ENCODE measurements at places on chromosomes 3 and 15.

DNA sequence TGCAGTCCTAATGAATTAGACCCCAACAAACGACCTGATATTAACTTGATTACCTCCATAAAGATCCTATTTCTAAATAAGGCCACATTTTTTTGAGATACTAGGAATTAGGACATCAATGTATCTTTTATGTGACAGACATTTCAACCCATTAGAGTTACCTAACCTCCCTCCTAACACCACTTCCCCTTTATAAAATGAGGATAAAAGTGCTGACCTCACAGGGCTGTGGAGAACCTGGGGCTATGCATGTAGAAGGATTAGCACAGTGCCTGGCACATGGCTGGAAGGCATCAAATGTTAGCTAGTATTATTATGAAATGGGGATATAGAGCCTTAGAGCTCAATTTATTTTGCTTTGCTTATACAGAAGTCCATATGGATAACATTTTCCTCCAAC lies 53.5 kb upstream of the LRRN1 start:
- DNase-seq: no peak

DNA sequence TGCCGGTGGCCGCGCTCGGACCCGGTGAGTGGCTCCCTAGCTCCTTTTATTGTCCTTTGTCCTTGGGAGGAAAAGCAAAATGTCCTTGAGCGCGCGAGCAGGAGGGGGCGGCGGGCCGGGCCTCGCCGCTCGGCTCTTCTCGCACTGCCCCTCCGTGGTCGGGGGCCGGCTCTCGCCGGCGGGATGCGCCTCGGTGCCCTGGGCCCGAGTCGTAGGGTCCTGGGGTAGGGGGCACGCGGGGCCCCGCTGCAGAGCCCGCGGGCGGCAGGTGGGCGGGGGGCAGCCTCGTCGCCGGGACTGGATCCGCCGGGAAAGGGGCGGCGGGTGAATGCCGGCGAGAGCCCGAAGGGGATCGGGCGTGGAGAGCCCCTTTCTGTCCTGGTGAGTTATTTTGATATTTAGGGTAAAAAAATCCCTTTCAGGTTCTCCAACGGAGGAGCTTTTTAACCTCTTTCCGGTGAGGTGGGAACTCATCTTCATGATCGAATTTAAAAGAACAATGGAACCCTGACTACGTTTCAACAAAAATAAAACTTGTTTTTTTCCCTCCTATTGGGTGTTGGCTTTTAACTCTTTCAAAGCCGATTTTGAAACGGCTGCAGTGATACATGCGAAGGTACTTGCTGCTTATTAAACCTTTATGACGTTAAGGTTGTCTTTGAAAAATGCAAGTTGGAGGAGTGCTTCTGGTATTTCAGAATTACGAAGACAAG lies 16.8 kb upstream of the CHD2 start:
- no peak for DNase-seq

DNA sequence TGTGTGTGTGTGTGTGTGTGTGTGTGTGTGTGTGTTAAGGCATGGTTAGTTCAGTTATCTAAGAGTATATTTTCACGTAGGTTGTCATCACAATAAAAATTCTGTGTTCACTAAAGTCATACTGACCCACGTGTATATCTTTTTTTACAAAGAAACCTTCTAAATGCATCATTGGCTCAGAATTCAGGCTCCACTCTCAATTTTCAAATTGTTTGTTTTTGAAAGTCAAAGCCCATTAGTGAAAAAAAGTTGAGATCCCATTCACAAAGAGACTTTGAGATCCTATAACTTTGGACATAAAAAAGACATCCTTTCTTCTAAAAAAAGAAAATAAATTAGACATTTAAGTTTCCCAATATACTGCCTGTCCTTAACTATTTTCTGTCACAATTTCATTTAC lies 59.3 kb downstream of the GBE1 start:
- no peak for DNase-seq

GRCh38 chr3:183129243-183129642 lies 29.9 kb upstream of the MCCC1 start:
- no peak for DNase-seq

DNA sequence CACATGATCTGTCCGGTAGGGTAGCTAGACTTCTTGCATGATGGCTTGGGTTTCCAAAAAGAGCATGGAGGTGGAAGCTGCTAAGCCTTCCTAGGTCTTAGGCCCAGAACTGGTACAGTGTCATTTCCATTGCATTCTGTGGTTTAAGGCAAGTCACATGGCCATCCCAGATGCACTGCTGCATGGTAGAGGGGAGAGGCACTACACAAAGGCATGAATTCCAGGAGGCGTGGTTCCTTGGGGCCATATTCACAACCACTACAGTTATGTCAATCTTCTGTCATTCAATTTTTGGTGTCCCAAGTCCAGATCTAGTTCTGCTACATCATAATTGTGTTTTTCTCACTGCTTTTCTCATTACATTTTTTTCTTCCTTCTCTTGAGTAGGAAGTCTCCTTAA lies 122.2 kb upstream of the CHRM5 start:
- DNase-seq: no peak

DNA sequence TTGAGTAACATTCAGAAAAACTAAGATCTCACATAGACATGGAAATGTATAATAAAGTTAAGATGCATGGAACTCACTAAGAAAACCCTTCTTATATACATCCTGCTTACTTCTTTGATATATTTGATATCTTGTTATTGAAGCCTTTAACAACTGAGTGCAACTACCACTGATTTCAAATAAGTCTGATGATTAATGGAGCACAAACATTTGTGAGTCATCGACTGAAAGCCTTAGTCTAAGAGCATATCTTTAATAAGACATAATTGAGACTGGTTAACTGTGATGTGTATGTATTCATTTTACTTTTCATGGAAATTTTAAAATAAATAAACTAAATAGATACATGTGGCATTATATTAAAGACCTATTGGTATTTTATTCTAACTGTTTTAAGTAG lies 740.5 kb downstream of the EPHA3 start:
- DNase-seq: no peak

DNA sequence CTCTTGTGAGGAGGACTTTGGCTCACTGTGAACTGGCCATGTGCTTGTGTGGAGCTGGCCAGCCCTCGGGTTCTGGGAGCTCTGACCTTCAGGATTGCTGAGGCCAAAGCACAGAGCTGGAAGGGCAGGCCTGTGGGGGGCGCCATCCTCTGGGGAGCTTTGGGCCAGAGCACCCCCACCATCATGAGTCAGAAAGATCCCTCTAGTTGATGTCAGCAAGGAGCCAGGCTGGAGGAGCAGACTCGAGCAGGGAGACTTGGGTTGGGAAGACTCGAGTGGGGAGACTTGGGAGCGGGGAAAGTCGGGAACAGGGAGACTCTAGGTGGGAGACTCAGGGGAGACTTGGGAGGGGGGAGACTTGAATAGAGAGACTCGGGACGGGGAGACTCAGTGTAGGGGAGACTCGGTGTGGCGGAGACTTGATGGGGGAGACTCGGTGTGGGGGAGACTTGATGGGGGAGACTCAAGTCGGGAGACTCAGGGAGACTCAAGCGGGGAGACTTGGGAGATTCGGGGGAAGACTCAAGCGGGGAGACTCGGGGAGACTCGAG lies 37.7 kb upstream of the PLXNA1 start:
- no peak for DNase-seq

DNA sequence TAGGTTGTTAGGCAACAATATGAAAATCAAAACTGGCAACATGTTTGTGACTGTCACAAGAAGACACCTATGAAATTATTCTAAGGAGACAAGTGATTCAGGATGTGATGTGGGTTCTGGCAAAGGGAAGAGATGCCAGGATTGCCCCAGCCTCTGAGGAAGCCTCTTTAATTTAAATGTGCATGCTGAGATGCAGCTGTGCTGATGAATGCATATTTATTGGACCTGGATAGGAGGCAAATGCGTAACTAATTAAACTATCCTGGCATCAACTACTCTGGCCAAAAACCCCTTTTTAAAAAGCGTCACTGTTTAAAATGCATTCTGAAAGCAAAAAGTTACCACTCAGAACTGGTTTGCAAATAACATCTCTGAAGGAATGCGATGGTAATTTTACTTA lies 176.5 kb upstream of the DPH6 start:
- no peak for DNase-seq

DNA sequence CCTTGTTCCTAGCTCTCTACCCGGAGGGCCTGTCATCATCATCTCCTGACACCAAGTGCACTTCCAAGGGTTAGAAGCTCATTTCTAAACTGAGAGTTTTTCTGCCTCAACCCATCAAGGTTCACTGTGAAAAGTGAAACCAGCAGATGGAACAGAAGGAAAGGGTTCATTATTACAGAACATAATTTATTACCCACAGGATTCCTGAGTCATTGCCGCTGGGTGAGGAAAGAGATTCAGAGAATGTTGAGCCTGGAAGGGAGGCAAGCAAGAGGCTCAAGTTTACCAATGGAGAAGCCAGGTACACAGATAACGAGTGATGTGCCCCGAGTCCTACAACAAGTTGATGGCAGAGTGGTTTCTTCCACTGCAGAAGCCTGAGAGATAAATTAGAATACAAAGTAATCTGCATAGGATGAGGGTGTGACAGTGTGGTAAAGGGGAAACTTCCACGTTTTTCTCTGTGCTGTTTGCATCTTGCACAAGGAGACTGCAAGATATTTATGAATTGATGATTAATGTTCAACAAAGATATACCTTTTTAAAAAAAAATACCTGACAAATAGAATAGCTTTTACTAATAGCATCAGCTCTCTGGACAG lies 80.5 kb upstream of the SETMAR start:
- no peak for DNase-seq

- DNase-seq: no peak
Observed at GRCh38 chr3:10353661-10354360, 32.9 kb upstream of the SEC13 start.

- DNase-seq: no peak
Observed at GRCh38 chr3:139552632-139553365, 13.3 kb upstream of the RBP1 start.

- no peak for DNase-seq
Observed at GRCh38 chr15:50218691-50219090, 36.7 kb downstream of the SLC27A2 start.

- DNase-seq: no peak
Observed at GRCh38 chr3:163786416-163786815, 1291.9 kb downstream of the SI start.

DNA sequence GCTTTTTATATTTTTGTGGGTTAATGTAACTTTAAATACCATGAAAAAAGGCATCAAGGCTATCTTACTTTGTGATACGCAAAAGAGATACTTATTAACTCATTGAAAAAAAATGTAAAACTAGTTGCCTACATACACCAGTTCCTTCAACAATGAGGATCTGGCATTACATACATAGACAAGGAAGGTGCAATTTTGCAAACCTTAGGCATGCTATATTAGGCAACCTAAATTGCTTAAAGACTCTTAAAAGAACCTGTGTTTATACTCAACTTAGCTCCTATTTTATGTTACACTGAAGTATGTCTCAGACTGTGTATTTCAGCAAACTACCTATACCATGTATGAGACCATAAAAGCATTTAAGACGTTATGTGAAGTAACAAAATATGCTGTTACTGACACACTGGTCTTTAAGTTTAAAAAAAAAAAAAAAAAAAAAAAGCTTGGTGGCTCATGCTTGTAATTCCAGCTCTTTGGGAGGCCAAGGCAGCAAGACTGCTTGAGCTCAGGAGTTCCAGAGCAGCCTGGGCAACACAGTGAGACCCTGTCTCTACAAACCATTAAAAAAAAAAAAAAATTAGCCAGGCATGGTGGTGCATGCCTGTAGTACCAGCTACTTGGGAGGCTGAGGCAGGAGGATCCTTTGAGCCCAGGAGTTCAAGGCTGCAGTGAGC lies 9.1 kb downstream of the TASOR start:
- DNase-seq: no peak

- DNase-seq: no peak
Observed at GRCh38 chr3:197730200-197730599, 6.5 kb downstream of the RUBCN start.

DNA sequence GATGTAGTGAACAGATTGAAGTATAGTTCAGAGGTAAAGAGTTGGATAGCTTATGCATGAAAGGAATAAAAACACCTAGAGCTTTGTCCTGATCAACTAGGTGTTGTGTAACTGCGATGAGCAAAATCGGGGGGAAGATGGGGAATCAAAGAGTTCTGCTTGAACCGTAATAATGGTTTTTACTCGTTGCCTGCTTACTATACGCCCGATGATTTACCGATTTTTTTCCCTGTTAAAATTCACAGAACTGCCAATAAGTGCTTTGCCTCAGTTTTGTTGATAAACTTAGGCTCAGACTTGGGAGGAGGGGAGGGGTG lies 783 bp upstream of the DNAJB11 start:
- DNase-seq: no peak

- no peak for DNase-seq
Observed at GRCh38 chr15:33150971-33151370, 43.5 kb downstream of the FMN1 start.

GRCh38 chr3:9035473-9035872 lies 72.2 kb upstream of the RAD18 start:
- DNase-seq: no peak

DNA sequence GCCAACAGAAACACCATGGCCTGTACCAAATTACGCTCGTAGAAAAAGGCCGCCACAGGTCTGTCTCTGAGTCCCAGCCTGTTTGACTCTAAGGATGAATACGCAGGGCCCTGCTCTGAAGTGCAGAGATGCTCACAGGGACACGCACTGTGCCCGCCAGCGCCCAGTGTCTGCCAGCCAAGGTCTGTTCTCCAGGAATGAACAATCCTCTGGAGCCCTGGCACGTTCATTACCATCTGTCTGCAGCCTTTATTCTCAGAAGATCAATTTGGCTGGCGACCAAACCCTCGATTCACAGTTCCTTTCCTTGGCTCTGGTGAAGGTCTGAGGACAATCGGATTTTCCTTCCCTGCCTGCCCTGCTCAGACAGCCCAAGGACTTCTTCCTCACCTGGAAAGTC lies 66.3 kb downstream of the NIPA2 start:
- DNase-seq: no peak

DNA sequence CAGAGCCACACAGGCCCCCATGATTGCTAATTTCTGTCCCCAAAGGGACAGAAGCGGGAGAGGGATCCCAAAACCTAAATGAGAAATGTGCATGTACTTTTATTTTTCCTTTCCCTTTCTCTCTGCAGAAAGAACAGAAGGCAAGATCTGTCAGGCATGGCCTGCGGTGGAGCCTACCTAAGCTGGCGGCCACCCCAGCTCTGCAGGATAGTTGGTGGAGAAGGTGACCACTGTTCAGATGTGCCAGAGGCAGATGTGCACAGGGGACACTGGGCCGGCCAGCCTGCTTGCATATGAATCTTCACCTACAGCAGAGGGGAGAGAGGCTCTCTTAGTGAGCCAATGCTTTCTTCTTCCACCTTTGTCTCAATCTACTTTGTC lies 2.1 kb upstream of the AMOTL2 start:
- DNase-seq: no peak

DNA sequence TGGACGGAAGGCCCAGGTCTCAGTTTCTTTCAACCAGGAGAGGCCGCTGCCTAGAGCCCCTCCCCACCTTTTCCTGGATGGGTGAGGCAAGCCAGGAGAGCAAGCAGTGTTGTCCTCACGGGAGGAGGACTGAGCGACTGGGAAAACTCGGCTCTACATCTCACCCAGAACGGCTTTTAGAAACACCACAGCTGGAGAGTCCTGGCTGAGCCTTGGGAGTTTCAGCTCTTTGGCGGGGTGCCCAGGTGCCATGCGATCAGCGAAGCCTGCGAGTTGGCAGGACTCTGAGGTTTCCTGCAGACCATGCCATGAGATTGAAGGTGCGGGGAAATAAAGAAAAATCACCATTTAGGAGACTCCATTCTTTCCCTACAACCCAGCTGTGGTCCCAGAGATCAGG lies 26.0 kb downstream of the PPCDC start:
- no peak for DNase-seq

Measured in stimulated activated CD8-positive, alpha-beta memory T cell treated with anti-CD3 and anti-CD28 coated beads, Interleukin-15, amount 100 ng/mL, for 1 hour (primary cell).